ENCODE measurements at places on chromosomes 1 and 21.

- DNase-seq: no peak
Observed at GRCh38 chr1:176903474-176903873, 261.0 kb downstream of the ASTN1 start.

GRCh38 chr21:35405981-35406380 is 356.9 kb upstream of the RUNX1 start:
- no peak for DNase-seq

GRCh38 chr21:46604975-46605766 is at the start of gene S100B:
TSS of gene S100B (minus strand) at chr21:46605082. CDS start at chr21:46602415, 2,667 bp downstream.
- DNase-seq: no peak

DNA sequence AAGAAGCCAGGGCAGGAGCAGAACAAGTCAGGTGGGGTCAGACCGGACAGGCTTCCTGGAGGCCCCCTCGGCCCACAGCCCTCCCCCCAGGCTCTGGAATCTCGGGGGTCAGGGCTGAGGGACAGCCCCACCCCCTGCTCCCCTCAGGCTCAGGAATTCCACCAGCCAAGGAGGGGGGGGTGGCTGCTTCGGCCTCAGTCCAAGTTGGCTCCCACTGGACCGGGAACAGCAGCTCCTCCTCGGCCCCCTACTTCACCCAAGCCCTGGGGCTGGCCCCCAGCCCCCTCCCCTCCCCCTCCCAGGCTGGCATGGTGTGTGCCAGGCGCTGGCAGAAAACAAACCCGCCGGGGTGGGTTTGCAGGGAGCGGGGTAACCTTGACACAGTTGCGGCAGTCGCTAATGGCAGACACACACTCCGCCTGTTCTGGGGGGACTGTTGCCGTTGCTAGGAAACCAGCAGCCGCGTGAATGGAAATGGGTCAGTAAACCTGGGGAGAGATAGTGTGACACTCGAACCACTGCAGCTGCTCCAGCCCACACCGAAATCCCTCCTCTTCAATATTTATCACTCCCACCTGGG is 32.4 kb downstream of the AHDC1 start:
- no peak for DNase-seq

GRCh38 chr21:34688145-34688544 is 19.4 kb downstream of the CLIC6 start:
- DNase-seq: no peak

- no peak for DNase-seq
Observed at GRCh38 chr1:208728815-208729214, 484.6 kb upstream of the PLXNA2 start.

DNA sequence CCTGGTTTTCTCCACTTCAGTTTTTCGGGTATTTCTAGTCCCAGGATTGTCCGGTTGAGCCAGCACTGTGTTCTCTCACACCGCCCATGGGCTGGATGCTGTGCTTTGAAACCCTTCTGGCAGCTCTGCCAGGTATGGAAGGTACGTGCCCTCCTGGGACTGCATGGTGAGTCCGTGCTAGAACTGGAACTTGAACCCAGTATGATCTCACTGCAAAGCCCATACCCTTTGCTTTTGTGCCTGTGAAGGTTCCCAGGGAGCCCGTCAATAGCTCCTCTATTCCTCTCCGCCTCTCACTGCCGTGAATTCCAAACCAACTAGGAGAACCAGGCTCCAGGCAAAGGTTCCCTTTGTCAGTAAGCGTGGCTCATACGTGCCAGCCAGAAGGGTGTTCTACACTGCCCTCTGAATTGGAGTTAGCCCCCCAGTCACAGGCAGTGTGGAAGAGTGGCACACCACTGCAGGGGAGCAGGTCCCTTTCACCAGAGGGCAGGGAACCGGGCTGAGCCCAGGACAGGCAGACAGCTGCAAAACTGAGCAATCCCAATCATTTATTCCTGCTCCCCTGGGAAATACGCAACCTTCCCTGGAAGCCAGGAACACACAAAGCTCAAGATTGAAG is 310.2 kb downstream of the CAMTA1 start:
- no peak for DNase-seq

DNA sequence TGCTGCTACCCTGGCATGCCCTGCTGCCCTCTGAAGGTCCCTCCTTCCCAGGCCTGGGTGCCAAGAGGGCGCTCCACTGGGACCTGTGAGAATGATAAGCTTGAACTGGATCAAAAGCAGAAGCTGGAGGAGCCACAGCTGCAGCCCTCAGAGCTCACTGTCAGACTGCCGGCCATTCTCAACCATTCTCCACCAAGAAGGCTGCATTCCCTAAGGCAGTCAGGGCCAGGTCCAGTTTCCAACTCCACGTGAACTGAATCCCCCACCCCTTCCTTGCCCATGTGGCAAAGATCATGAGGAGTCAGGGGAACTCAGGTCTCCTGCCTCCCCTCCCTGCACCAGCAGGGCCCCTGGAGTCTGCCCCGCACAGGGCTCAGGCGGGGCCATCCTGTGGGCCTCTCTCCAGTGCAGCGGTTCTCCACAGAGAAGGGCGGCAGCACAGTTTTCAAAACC is 19.5 kb downstream of the SLC1A7 start:
- no peak for DNase-seq

- no peak for DNase-seq
Observed at GRCh38 chr1:4171480-4172450, 271.7 kb upstream of the C1orf174 start.

GRCh38 chr1:119549719-119550132 is 42.7 kb downstream of the HSD3B1 start:
- DNase-seq: no peak

- DNase-seq: no peak
Observed at GRCh38 chr1:218494449-218494852, 149.3 kb downstream of the TGFB2 start.

- DNase-seq: no peak
Observed at GRCh38 chr1:27257155-27257554, 22.7 kb downstream of the WDTC1 start.

GRCh38 chr1:245704765-245705164 is 550.0 kb downstream of the KIF26B start:
- no peak for DNase-seq

GRCh38 chr1:244104309-244105060 is 53.4 kb downstream of the ZBTB18 start:
- DNase-seq: no peak

DNA sequence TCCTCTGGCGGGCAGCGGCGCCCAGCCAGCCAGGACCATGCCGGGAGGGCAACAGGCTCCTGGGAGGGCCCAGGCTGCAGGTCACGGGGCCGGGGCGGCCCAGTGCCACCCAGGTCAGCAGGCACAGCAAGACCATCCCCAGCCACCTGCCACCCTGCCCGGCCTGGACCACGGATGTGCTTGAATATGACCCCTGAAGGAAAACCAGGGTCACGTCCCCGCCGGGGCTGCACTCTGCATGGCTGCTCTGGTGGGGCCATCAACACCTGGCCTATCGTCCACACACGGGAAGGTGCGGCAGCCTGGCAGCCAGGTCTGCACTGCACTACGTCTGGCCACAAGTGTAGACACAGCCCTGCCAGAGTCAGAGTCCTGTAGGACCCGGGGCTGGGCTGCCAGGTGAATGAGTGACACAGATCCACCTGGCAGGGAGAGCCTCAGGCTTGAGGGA is 6.9 kb downstream of the WNT9A start:
- DNase-seq: peak; percentile 17

DNA sequence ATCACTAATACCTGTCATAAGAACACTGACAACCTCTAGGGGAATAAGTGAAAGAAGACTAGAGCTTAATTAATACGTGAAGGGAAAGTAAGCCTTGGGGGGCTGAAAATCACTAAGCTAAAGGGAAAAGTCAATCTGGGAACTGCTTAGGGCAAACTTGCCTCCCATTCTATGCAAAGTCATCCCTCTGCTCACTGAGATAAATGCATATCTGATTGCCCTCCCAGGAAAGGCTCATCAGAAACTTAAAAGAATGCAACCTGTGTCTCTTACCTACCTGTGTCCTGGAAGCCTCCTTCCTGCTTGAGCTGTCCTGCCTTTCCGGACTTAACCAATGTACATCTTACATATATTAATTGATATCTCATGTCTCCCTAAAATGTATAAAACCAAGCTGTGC is 81.8 kb downstream of the WDR64 start:
- no peak for DNase-seq

DNA sequence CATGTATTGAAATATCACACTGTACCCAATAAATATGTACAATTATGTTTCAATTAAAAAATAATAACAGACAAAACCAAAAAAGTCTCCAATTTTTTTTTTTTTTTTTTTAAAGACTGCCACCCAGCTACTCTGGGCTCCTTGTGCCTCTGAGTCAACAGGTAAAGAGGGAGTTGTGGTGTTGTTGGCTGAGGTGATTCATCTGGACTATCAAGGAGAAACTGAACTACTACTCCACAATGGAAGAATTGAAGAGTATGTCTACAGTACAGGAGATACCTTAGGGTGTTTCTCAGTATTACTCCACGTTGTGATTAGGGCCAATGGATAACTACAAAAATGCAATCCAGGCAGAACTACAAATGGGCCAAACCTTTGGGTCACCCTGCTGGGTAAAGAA is 67.9 kb downstream of the SCMH1 start:
- no peak for DNase-seq

DNA sequence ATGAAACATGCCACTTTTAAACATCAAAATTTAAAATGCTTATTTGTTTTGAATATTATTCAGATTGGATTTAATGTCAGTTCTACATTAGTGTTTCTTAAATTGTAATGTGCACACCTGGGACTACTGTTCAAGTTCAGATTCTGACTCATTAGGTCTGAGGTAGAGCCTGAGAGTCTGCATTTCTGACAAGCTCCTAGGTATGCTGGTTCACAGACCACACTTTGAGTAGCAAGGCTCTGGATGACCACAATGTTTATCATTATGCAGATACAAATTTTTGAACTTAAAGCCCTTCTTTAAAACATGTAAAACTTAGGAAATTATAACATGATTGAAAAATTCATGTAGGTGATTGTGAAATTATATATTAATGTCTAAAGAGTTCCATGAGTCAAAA is 40.2 kb downstream of the TTLL7 start:
- no peak for DNase-seq

- no peak for DNase-seq
Observed at GRCh38 chr1:242187171-242187570, 188.3 kb upstream of the MAP1LC3C start.

DNA sequence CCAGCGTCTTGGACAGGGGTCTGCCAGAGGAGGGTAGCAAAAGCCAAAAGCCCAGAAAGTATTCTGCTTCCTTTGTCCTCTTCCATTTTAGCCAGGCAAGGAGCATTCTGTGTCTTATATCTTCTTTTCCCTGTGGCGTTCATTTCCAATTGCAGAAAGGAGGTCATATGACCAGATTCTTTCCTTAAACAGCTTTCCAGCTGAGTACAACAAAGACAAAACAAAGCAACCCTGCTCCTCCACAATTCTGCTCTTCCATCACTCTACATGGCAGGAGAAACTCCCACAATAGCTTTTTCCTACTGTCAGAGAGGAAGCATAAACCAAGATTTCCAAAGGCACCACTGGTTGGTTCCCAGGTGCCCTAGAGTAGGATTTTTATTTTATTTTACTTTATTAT is 19.7 kb downstream of the ENSA start:
- DNase-seq: no peak

GRCh38 chr1:172630868-172631267 is 28.0 kb upstream of the FASLG start:
- no peak for DNase-seq

GRCh38 chr1:95108792-95109191 is 8.4 kb upstream of the TLCD4 start:
- no peak for DNase-seq

GRCh38 chr1:17606826-17607440 is 67.4 kb downstream of the ARHGEF10L start:
- peak; percentile 22 for DNase-seq

- no peak for DNase-seq
Observed at GRCh38 chr21:32083197-32083596, 195.7 kb downstream of the MIS18A start.

GRCh38 chr1:186374303-186375151 is 526 bp downstream of the TPR start:
- peak; percentile 21 for DNase-seq

- DNase-seq: no peak
Observed at GRCh38 chr1:226467443-226467842, 59.5 kb upstream of the PARP1 start.

- DNase-seq: no peak
Observed at GRCh38 chr1:155326020-155326526, 5.4 kb downstream of the RUSC1 start.

Measured in activated T-cell treated with anti-CD3 and anti-CD28 coated beads, Interleukin-2, amount 50 U/mL, for 1 hour (primary cell).